ENCODE measurements at places on chromosomes 5 and 9. TPM values are rescaled to one million over a fixed set of nuclear protein-coding genes. Genes with fewer than 3 reads are reported as not detected.

Gene TRIP13
- total RNA-seq, result 1.7 TPM

Gene TMEM232
- total RNA-seq, result 6.1 TPM

Gene PGM5
- not detected for total RNA-seq

Gene KDM4C
- 141 TPM for total RNA-seq

Gene SCGB3A2
- not detected for total RNA-seq

DNA sequence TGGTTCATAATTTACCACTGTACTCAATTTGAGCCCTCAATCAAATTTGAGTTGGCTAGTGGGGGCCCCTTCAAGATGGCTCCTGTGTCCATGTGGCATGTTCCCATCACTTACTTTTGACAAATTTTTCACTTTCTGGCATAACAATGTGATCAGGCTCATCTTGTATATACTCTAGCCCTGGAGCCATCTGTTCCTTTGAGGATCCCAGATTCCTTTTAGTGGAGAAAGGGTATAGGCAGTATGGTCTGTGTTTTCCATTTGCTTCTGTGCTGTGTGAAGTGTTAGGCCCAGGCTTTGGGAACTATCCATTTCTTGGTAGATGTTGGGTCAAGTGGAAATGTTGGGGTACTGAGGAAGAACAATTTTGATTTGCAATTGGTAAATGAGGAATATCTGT lies 45.7 kb downstream of the SH3GL2 start:
- H3K4me1 ChIP-seq, result no peaks in the 10 kb centered on the region
- no peaks in the 10 kb centered on the region for H3K27me3 ChIP-seq
- H3K4me3 ChIP-seq, result no peak overlapping the region
- no peaks in the 10 kb centered on the region for H3K36me3 ChIP-seq
- H3K27ac ChIP-seq, result no peak overlapping the region

DNA sequence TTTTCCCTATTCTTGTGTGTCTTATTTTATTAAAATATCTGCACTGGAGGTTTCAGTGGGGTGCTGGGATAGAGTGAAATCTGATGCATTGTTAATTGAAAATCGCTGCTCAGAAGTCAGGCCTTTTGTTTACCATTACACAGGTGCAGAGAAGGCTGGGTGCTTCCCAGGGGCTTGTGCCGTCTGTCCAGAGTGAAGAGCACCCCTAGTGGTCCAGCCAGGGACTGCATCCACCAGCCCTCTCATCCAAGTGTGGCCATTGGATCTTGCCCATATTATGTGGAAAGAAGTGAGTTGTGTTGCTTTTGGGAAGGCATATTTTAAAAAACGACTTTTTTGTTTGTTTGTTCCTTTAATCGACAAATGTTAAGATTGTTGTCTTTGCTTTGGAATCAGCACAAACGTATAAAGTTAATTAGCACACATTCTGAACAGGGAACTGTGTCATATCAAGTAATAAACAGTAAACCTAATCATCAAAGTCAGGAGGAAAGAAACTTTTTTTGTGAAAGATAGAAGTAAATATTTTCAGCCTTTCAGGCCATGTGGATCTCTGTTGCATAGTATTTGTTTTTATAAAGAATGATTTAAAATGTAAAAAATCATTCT lies 315.6 kb downstream of the MTRR start:
- no peaks in the 10 kb centered on the region for H3K36me3 ChIP-seq
- H3K4me3 ChIP-seq, result no peak overlapping the region
- DNase-seq, result peak; percentile 28

GRCh38 chr5:179840321-179840720 lies 18.3 kb downstream of the MRNIP start:
- no peak overlapping the region for H3K27ac ChIP-seq
- DNase-seq, result no peak
- no peak overlapping the region for H3K4me3 ChIP-seq
- no peaks in the 10 kb centered on the region for H3K27me3 ChIP-seq
- peaks cover 3% of the 10 kb centered on the region for H3K4me1 ChIP-seq

- no peak overlapping the region for H3K4me3 ChIP-seq
- H3K4me1 ChIP-seq, result no peaks in the 10 kb centered on the region
- no peaks in the 10 kb centered on the region for H3K27me3 ChIP-seq
- no peak overlapping the region for H3K27ac ChIP-seq
These were observed 764.5 kb downstream of the EFNA5 start for GRCh38 chr5:106906199-106906598.

DNA sequence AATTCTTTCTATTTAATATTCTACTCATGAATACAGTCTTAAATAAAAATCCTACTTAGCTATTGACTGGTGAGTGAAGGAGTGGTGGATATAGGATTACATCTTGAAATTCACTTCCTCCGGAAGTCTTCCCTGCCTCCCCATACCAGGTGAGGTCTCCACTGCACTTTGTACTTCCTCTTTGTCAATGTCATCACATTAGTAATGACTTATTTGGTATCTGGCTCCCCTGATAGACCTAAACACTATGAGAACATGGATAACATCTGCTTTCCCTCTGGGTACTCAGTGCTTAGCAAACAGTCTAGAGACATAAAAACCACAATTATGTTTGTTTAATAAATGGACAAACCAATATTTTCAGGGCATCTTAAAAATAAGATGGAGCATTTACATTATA lies 532.1 kb downstream of the PDE4D start:
- no peaks in the 10 kb centered on the region for H3K36me3 ChIP-seq
- no peak overlapping the region for H3K4me3 ChIP-seq
- DNase-seq, result no peak

DNA sequence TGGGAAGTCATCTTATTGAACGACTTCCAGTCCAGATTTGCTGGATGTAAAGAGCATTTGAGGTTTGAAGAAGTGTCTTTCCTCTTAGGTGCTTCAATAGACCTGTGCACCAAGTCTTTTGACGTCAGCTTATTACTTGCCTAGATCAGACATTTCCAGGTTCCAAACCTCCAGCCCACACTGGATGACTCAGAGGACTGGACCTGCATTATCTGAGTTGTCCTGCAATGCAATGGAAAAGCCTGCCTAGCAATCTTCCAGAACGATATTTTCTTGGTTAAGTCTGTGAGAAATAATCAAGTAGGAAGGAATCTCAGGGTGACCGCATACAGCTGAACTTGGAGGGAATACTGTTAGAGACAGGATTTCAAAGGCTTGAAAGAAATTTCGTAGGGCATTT lies 147.2 kb upstream of the MOCS2 start:
- no peak overlapping the region for H3K27ac ChIP-seq
- no peak overlapping the region for H3K4me3 ChIP-seq
- no peak for DNase-seq
- no peaks in the 10 kb centered on the region for H3K27me3 ChIP-seq
- H3K4me1 ChIP-seq, result no peaks in the 10 kb centered on the region
- no peaks in the 10 kb centered on the region for H3K36me3 ChIP-seq

DNA sequence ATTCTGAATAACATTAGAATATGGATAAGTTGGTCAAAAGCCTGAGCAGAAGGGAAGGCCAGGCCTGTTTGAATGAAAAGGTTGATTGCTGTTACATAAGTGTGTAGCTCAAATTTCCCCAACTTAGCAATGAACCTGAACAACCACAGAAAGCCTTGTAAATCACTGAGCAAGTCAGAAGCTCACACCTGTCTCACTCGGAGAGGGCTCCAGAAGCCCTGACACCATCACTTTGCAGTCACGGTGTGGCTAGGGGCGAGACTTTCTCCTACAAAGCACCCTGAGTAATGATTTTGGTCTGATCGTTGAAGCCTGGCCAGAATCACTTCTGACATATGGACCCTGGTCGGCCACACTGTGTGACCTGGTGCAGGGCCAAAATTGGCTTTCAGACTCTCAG lies 62.0 kb downstream of the MTX3 start:
- no peak overlapping the region for H3K27ac ChIP-seq
- no peaks in the 10 kb centered on the region for H3K36me3 ChIP-seq
- H3K27me3 ChIP-seq, result no peaks in the 10 kb centered on the region
- DNase-seq, result no peak

DNA sequence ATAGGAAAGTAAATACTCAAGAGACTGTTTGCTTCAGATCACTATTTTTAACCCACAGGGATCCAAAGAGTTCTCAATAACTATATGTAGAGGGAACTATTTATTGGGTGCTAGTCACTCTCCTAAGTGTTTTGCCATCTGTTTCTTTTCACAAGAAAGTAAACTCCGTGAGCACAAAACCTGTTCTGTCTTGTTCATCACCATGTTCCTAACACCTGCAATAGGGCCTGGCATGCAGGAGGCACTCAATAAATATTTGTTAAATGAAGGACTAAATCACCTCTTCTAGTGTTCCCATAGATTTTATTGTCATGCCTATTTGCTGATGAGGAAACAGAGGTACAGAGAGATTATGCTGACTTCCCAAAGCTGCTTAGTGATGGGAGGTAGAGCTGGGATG lies 118.2 kb downstream of the VCAN start:
- no peak for DNase-seq
- H3K27me3 ChIP-seq, result no peaks in the 10 kb centered on the region

DNA sequence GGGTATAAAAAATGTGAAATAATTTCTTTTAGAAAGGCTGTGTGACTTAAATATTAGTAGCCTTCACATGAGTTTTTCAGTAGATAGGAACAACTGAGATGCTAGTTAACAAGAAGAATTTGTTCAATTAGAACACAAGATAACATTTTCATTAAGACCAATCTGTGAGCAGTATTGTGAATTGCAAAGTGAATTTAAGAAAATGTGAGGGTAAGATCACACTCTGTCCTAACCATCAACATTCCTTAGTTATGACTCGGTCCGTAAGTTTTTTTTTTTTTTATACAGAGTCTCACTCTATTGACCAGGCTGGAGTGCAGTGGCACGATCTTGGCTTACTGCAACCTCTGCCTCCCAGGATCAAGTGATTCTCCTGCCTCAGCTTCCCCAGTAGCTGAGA lies 180.2 kb upstream of the EGFLAM start:
- H3K27ac ChIP-seq, result no peak overlapping the region
- no peaks in the 10 kb centered on the region for H3K36me3 ChIP-seq
- H3K4me3 ChIP-seq, result no peak overlapping the region
- H3K27me3 ChIP-seq, result no peaks in the 10 kb centered on the region
- H3K4me1 ChIP-seq, result no peaks in the 10 kb centered on the region

DNA sequence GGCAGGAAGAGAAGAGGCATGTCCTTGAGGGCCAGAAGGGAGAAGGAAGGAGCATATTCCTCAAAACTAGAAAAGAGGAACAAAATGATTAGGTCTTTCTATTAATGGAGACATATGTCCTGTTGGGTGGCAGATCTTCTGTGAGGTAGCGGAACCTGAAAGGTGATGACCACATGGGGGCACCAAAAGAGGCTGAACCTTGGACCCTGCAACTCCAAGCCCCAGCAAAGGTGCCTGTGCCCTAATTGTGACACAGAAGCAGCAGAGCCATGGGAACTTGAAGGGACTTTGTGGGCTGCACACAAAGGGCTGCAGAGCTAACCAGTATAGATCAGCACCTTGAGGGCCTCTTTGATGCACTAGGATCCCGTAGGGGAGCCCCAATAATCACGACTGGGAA lies 158.0 kb downstream of the BAAT start:
- H3K4me3 ChIP-seq, result no peak overlapping the region
- no peak overlapping the region for H3K27ac ChIP-seq
- no peaks in the 10 kb centered on the region for H3K4me1 ChIP-seq
- no peak for DNase-seq
- H3K27me3 ChIP-seq, result no peaks in the 10 kb centered on the region
- no peaks in the 10 kb centered on the region for H3K36me3 ChIP-seq

DNA sequence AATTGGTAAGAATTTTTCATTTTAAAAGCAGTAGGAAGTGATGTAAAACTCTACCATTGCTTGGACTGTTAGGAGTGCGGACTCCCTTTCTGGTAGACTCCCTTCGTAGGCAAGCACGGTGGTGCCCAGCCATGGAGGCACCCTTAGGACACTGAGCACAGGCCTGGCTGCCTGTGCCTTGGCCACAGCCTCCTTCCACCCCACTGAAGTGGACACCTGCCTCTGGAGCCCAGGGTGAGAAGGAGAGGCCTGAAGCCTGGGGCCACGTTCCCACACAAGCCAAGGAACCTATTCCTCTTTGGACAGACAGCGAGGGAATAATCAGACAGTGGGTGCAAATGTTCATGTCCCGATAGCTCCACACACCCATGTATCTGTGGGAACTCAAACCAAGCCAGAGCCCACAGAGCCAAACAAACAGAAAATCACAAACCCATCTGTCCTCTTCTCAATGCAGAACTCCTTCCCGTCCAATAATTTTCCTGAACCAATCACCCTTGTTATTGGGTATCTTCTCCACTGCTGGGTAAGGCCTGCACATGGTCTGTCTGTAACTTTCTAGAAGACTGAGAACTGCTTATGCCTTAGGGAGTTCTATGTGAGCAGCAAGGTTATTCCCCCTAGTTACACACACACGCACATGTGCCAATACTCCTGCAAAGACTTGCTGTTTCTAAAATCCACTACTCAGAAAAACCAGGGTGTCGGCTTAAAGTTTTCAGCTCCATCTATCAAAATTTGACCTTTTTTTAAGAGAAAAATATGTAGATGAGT lies 45.2 kb downstream of the UBE2QL1 start:
- no peak overlapping the region for H3K4me3 ChIP-seq
- DNase-seq, result no peak
- no peaks in the 10 kb centered on the region for H3K27me3 ChIP-seq
- H3K4me1 ChIP-seq, result peaks cover 4% of the 10 kb centered on the region
- no peaks in the 10 kb centered on the region for H3K36me3 ChIP-seq

- H3K27ac ChIP-seq, result no peak overlapping the region
- no peak overlapping the region for H3K4me3 ChIP-seq
- H3K27me3 ChIP-seq, result no peaks in the 10 kb centered on the region
- H3K36me3 ChIP-seq, result no peaks in the 10 kb centered on the region
These were observed 192.6 kb upstream of the PRDM9 start for GRCh38 chr5:23314827-23315226.

DNA sequence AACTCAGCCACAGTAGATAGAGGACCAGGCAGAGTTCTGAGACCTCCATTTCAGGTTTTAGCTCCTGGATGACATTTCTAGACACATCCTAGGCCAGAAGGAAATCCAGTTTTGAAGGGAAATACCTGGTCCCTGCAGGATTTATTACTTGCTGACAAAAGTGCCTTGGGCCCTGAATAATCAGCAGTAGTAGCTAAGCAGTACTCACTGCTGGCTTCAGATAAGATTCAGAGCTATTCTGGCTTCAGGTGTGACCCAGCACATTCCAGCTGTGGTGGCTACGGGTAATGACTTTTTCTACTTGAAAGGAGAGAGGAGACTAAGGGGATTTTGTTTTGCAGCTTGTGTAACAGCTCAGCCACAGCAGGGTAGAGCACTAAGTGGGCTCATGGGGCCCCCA lies 34.0 kb downstream of the NDUFAF2 start:
- no peak for DNase-seq
- H3K36me3 ChIP-seq, result no peaks in the 10 kb centered on the region
- no peaks in the 10 kb centered on the region for H3K27me3 ChIP-seq

GRCh38 chr9:4864234-4864661 lies 71.5 kb downstream of the RCL1 start:
- H3K27ac ChIP-seq, result no peak overlapping the region
- H3K4me1 ChIP-seq, result no peaks in the 10 kb centered on the region
- no peak overlapping the region for H3K4me3 ChIP-seq
- peaks cover 1% of the 10 kb centered on the region for H3K36me3 ChIP-seq
- H3K27me3 ChIP-seq, result no peaks in the 10 kb centered on the region
